Erythroblast (primary cell): ENCODE measurements at places on chromosomes 12 and 14.

DNA sequence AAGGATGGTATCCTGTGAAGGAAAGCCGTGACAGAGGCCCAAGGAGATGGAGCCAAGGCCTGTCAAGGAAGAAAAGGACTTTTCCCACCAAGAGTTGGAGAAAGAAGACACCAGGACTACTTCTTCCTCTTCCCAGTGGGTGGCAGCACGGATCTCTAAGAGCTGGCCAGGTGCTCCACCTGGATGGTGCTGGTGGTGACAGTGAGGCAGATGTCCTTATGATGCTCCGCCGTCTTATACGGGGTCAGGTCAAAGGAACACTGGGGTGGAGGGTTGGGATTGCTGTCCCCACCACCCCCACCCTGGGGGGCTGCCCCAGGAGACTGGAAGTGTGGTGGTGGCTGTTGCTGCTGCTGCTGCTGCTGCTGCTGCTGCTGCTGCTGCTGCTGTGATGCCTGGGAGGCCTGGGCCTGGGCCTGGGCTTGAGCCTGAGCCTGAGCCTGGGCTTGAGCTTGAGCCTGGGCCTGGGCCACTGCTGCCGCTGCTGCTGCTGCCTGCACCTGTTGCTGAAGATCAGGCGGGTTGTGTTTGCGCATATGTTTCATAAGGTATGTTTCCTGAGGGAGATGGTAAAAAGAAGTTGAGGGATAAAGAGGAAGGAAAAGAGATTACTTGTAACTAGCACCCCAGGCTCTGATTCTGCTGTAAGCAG is 4.8 kb upstream of the ING4 start:
- DNase-seq = no peak

- DNase-seq = no peak
Measured at GRCh38 chr12:19970821-19971220, 397.5 kb upstream of the PDE3A start.

DNA sequence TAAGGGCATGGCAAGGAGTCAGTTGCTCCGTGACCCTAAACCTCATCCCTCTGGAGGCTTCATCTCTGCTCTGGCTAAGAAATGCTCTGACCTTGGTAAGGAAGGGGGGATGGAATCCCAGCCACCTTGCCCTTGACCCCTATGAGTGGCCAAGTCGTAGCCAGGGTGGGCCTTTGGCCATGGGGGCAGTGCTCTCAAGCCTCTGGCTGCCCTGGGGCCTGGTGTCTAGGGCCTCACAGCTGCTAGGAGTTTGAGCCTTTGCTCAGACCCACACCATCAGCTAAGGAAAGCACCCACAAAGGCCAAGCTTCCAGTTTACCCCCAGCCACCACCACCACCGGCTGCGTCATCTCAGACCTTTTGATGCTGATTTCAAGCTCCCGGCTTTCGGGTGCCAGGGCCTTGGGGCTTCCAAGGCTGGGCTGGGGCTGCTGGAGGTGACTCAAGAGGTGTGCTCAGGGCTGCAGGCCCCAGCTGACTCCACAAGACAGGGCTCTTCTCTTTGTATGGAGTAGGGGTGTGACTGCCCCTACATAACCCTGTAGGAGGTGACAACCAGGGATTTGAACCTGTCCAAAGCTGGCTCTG is 3.7 kb downstream of the ASB2 start:
- no peak for DNase-seq

DNA sequence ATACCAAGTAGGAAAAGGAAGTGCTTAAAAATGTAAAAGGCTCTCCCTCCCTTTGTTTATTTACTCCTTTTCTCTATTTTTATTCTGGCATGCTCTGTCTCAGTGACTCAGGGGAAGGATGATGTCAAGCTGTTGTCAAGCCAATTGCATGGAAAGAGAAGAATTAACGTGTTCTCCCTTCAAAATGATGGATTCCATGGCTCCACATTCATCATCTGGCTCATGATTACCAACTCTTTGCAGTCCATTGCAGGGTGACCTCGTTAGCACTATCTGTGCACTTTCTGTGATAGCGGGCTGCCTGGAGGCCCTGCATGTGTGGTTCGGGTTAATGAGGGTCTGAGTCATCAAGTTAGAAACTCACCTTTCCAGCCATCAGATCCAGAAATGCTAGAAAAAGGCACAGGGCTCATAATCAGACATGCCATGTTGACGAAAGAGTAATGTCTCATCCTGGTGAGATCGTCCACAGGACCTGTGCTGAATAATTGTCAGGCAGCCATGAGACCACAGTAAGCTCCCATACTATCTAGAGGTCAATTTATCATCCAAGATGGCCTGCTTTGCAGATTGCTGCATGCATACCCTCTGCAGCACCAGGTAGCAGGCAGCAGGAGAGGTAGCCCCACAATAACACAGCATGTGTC is 79.2 kb upstream of the BTG1 start:
- DNase-seq = no peak

- DNase-seq = no peak
Measured at GRCh38 chr12:121781484-121781997, 11.9 kb downstream of the RHOF start.
